ENCODE measurements at places on chromosomes 6 and 20. TPM values are rescaled to one million over a fixed set of nuclear protein-coding genes. Genes with fewer than 3 reads are reported as not detected.

- DNase-seq, result no peak
These were observed 41.2 kb upstream of the CDH4 start for GRCh38 chr20:61210862-61211261.

DNA sequence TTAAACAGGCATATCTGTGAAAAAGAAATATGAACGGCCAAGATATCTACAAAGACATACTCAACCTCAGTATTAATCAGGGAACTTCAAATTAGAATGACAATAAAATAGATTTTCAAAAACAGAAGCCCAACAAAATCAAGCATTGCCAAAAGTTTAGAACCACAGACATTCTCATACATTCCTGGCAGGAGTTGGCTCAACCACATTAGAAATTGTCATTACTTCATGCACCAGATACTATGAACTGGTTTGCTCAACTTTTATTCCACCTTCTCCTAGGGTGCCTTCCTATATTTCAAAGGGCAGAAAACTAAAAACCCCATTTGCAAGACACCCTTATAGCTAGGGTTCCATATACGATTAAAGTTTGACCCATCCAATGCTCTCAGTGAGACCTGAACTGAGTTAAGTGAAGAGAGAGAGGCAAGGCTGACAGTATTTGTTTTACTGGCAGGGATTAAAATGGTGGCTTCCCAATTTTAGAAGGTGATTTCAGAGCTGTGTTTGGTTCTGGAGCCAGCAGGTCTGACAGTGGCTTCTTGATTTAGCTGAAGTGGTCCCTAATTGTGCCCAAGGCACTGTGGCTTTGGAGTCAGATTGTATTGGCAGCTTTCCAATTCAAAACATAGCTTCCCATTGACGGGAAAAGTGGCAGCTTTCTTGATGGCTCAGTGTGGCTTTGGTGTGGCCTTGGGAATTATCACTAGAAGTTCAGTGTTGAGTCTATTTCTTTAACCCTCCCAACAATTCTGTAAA lies 77.1 kb upstream of the CDYL start:
- no peak for DNase-seq

DNA sequence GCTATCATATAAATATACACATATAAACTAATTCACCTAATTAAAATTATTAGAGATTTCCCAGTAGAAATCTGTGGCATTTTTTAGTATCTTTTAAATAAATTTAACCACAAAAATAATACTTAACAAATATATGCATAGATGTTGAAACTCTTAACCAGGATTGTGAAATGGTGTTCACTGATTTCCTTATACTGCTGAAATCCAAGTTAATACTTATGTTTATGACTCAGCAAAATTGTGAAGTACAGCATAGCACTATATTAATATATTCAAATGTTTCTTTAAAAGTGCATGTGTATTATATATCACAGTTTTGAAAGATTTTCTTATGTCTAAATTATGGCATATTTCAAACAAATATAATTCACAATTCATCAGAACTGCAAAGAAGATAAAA lies 328.2 kb upstream of the MANEA start:
- DNase-seq, result no peak

DNA sequence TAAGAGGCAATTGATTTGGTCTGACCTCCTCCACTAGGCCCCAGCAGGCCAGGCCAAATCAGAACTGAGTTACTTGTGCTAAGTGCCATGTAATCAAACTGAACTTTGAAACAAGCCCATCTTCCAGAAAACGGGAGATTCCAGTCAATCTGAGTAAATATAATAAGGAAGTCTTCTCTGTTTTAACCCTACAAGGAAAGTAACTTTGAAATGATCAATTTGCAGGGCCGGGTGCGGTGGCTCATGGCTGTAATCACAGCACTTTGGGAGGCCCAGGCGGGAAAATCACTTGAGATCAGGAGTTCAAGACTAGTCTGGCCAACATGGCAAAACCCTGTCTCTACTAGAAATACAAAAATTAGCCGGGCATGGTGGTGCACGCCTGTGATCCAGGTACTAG lies 2.0 kb upstream of the SHLD1 start:
- no peak for DNase-seq

GRCh38 chr6:24876499-24877465 lies 59.0 kb downstream of the RIPOR2 start:
- DNase-seq, result no peak

DNA sequence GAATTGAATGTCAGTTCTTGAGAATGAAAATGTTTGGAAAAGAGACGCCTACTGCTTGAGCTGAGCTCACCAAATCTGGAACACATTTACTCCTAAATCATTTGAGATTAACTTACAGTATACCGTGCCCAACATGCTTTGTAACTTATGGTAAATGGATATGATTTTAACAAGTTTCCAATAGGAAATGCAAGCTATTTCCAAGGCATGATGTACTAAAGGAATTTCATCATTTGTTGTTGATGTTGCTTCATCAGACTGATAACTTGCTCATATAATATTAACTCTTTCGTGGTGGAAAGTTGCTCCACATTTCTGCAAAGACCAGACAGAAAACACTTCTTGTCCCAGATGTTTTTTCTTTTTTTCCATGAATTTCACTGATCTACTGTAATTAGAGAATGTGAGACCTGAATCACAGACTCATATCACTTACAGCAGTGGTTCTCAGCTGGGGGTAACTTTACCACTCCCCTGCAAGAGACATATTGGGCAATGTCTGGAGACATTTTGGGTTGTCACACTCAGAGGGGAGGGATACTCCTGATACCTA lies 116.6 kb upstream of the TRAF3IP2 start:
- no peak for DNase-seq

DNA sequence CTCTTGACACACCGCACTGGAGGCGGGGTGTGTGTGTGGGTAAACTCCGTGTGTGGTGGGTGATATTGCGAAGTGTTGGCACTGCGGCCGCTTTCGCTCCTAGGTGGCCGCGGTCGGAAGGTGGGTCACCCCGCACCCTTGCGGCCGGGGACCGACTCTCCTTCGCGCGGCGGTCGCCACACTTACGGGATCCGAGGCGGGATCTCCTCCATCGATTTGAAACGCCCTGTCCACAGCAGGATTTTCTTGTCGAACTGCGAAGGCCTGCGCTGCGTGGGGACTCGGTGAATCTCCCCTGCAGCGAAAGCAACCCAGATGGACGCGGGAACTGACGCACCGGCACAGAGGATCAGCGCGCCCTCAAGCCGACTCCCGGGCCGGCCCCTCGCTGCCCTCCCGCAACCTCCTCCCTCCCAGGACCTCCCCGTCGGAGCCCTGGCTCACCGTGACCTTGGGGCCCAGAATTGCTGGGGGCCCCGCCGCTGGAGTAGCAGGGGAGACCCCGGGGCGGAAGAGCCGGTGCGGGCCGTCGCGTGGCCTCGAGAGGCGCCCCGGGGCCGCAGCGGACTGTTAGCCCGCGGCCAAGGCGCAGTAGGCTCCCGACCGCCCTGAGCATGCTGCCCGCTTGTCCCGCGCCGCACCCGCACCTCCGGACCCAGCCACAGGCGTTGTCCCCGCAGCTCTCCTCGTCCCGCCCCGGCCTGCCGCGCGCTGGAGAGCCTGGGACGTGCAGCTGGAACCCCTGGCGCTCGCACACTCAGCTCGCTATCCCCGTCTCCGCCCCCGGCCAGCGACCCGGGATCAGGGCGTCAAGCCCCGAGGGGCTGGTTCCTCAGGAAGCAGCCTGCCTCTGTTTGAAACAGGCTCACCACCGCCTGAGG lies at the start of gene FAM162B:
TSS of gene FAM162B (minus strand) at position 759 of the 881 bp plus-strand sequence. CDS start at position 616, 143 bp downstream.
- DNase-seq, result peak; percentile 57

- DNase-seq, result no peak
These were observed 274.6 kb downstream of the FOXC1 start for GRCh38 chr6:1884313-1884712.

DNA sequence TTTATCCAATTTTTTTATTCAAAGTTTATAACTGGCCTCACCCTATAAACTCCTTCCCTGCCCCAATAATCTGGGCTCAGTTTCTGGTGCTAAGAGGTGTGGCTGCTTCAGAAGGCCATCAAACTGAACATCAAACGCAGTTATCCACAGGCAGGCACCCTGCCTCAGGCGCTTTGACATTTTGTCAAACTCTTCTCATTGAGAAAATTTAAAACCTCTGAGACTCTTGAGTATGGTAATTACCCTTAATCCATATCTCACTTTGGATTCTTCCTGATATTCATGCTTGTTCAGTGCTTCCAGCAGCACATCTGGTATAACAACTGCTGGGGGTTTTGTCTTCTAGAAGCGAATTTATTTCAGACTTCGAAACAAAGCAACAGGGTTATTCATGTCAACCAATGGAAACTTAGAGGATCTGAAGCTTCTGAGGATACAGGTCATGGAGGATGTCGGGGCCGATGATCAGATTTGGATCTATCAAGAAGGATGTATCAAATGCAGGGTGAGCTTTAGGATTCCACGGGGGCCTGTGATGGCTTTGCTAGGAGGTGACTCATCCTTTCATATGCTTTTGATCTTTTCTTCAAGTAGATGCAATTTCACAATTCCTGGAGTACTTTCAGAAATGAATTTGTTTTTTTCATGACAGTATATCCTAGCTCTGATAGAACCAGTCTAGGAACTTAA lies 68.2 kb downstream of the RTN4IP1 start:
- DNase-seq, result no peak

DNA sequence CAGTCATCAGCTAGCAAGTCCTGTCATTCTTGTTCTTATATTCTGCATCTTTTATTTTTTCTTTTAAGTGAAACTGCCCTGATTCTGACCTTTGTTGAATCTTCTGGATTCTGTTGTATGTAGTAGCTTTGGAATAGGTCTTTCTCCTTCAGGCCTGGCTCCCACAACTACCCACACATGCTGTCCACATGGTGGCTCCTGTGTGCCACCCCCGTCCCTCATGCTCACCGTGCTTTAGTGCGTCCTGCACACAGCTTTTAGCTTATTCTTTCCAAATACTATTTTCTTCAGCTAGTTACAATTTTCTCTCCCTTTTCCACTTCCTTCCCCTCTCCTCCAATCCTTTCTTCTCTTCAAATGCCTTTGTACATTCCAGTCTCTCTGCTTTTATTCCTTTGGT lies 61.8 kb downstream of the CTNNBL1 start:
- DNase-seq, result no peak

GRCh38 chr20:36391456-36391855 lies 85.3 kb downstream of the DLGAP4 start:
- no peak for DNase-seq

- no peak for DNase-seq
These were observed 25.7 kb downstream of the EZR start for GRCh38 chr6:158793432-158793831.

- DNase-seq, result no peak
These were observed 204.5 kb downstream of the ZDHHC14 start for GRCh38 chr6:157585274-157586087.

DNA sequence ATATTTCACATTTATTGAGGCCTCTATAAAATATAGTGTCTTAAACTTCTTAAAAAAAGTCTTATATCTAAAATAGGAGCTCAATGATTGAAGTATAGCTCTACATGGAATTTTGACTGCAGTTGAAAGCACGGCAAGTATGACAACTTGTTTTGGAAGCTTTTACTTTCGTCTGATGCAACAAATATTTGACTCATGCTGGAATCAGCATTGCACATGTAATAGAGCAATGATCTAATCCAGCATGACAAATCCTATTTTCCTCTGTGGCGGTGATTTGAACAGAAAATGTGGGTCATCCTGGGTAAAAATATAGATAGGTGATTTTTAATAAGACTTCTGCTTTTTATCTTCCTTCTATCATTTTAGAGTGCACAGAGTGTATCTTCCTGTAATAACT lies 111.6 kb downstream of the TINAG start:
- DNase-seq, result no peak

GRCh38 chr6:78883651-78884050 lies 16.3 kb downstream of the IRAK1BP1 start:
- DNase-seq, result no peak

DNA sequence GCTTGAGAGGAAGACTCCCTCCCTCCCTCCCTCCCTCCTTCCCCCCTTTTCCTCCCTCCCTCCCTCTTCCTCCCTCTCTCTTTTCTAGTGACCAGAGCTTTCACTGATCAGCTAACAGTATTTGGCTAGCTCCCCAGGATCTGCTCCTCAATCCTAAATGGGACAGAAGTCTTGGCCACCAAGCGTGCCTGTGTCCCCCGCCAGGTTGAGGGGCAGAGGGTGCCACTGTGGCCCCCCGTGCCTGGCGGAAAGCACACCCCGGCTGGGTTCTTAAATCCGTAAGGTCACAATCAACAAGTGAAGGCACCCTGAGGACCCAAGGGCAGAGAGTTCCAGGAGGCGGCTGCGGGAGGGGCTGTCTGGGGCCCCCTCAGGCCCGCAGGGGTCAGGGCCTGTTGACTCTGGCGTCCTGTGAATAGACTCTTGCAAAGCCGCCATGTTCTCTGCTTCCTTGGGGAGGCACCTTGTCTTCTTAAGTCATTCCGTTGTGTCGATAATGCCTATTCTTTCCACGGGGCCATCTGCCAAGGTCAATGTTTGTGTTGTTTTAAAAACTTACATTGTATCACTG lies 38.9 kb upstream of the STX16 start:
- no peak for DNase-seq

DNA sequence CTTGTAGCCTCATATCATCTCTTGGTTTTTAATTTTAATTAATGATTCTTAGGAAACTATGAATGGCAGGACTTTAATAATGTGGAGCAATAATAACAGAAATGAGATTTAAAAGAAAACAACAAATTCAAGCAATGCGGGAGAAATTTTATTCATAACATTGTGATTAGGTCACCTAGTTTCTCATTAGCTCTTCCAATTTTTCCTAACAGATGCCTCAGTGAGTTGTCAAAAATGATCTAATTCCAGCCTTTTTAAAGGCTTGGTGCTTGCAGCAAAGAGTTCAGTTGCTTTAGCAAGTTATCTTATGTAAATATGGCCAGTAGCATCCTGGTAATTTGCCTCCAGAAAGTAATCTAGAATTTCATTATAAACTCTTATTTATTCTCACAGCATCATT lies 20.4 kb downstream of the PDE7B start:
- DNase-seq, result no peak

DNA sequence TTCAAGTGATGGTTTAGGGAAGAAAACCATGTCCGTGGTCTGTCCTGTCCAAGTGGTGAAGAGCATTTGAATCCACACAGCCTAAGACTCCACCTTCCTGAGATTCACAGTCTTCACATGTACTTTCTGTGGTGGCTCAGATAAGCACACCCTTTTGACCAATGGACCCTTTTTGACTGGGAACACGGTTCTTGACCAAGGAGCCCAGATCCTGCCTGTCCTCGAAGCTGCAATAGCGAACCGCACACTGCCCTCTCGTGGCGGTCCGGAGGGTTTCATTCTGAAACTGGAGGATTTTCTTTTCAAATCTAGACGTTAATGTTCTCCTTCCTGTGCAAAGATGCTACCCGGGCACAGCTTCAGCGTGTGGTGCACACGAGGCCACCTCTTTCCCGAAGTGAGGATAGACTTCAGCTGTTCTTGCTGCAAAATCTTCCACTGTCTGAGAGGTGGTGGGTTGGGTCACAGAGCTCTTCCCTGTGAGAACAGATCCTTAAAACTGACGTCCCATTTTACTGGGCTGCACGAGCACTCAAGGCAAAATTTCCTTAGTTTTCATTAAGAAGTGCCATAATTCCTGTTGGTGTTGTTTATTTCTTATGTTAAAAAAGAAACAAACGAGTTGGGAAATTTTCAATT lies 90.5 kb downstream of the SYNJ2 start:
- peak; percentile 79 for DNase-seq

The OR2J3 gene
- total RNA-seq, result not detected

The FLRT3 gene
- total RNA-seq, result 5.2 TPM

The EYA2 gene
- 2.0 TPM for total RNA-seq

The CLPSL2 gene
- total RNA-seq, result not detected

The COL21A1 gene
- 2.4 TPM for total RNA-seq

The E2F1 gene
- 7.3 TPM for total RNA-seq

Measured in uterus (tissue), 4 donors.